GM04503 (cell line): ENCODE measurements at places on chromosomes 2 and 18.

DNA sequence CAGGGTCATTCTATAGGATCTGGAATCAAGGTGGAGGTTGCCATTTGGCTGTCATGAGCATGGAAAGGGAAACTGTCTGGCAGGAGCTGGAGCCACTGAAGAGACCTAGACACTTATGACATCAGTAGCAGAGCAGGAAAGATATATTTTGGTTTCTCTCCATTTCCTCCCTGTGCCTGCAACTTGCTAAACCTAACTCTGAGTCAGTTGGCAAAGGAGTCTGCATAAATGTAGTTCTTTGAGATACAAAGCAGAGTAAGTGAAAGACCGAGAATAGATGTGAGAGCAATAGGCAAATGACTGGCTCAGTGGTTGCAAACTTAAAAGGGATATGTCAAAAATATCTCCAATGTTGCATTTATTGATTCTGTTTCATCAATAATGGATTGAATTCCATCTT is 757.7 kb downstream of the KCNJ3 start:
- DNase-seq: no peak

DNA sequence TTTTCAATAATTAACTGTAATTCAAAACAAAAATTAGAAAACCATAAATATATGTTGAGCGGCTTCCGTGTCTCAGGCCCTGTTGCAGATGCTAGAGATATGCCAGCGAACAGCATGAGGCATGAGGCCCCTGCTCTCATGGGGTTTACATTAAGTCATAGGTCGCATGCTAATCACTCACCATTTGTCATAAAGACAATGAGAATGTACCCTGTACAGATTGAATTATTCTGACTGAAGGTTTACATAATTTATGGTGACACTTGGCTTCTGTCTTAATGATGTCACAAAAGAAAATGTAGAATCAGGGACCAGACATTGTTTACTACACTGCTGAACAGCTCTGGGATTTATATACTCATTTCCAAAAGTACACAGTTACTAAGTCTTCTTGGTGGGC is 5.9 kb upstream of the VAPA start:
- no peak for DNase-seq

- DNase-seq: no peak
Measured at GRCh38 chr2:65724752-65725151, 292.4 kb upstream of the SPRED2 start.

DNA sequence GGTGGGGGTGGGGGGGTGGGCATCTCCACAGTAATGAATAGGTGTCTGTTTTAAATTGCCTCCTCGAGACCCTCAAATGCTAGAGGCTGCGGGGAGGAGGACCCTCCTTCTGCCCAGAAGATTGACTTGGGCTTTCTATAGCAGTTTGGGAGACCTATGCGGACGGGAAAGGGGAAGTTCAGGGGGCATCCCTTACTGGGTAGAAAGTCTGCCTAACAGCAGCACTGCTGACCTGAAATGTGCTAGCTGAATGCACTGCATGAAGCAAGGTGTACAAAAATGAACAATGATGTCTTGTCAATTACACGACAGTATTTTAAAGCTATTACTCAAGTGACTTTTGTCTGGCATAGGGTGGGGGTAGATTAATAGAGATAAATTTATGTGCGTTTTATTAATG is 2.5 kb downstream of the DCC start:
- no peak for DNase-seq

- DNase-seq: no peak
Measured at GRCh38 chr18:70907673-70908072, 618.8 kb downstream of the SOCS6 start.

- no peak for DNase-seq
Measured at GRCh38 chr2:215604606-215605005, 168.7 kb upstream of the FN1 start.

DNA sequence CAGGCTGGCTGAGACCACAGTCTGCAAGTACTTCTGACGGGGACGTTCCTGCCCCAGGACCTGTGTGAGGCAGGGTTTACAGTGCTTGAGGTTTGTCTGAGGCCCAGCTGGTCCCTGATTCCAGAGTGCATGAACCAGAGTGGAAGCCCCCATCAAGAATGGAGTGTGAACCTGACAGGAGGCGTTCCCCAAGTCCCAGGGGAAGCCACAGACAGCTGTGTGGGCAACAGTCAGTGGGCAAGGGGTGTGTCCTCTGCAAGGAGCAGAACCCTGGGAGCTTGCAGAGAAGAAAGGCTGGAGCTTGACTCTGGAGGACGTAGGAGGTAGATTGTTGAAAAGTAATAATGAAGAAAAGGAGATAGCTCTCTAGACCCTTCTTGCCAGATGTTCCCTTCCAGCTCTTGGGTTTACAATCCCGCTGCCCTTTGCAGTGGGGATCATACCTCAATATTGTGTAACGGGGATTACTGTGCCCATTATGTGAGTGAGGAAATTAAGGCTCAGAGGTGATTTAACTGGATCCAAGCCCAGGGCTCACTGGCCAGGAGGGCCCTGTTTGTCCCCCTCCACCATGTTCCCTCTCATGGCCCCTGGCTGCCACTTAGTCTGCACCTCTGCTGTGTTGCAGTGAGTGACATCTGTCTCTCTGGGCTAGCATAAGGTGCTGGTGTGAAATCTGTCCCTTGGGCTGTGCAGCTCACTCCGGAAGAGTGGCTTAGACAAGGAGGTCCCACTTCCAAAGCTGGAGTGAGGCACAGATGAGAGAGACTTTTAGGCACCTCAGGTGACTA is 6.2 kb downstream of the DBI start:
- no peak for DNase-seq

DNA sequence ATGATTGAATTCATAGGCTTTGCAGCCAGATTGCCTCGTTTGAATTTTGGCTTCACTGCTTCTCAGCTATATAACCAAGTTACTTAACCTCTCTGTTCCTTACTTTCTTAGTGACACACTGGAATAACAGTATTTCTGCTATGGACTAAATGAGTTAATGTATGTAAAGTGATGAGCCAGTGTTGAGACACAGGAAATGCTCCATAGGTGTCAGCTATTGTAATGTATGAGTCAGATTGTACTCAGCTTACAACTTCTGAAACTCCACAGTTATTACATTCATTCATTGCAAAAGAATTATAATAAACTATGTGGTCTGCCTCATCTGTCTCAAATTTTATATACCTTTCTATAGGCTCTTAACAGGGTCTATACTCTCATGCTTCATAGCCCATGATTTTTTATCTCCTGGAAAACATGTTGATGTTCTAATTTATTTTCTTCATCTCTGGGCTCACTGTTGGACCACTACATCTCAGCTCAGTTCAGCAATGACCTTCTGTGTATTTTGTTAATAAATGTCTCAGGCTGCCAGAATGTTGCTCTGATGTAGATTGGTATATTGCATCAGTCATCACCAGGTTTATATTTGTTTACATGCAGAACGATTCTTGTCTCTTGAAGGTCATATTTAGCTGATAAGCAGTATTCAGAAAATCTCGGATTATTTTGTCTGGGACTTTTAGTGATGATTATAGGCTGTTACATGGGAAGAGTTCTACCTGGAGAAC is 76.2 kb downstream of the MAP3K20 start:
- no peak for DNase-seq
